ENCODE measurements at places on chromosomes 2 and 18.

DNA sequence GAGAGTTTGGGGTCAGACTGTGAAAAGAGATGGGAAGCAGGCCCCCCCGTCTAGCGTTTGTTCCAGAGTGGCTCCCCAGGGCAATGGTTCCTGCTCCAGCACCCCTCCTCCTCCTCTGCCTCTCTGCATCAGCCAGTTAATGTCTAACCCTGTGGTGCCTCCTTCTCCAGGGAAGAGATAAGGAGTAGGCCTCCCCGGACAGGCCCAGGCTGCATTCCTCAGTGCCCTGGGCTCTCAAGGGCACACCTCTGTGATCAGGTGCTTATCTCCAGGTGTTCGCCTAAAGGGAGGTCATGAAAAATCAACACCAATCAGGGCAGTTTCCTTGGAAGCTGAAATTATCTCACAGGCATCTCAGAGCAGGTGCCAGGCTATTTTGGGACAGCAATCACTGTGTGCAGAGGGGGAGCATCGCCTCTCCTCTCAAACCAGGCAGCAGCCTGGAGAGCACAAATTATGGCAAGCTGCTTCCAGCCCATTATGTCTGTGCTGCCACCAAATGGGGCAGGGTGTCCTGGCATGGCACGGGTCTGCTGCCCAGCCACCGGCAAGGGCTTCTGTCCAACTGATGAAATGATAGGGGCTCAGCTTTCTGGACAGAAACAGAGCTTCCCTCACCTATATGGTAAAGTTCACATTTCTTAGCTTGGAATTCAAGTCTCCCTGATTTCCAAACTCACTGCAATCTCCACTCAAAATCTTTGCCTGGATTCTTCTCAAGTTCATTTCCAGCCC is 255.8 kb upstream of the SLC14A2 start:
- no peaks in the 10 kb centered on the region for H3K4me1 ChIP-seq
- H3K27ac ChIP-seq, result no peak overlapping the region
- H3K36me3 ChIP-seq, result no peaks in the 10 kb centered on the region
- H3K27me3 ChIP-seq, result peaks cover 37% of the 10 kb centered on the region

- no peak overlapping the region for H3K4me3 ChIP-seq
- no peaks in the 10 kb centered on the region for H3K36me3 ChIP-seq
- H3K27me3 ChIP-seq, result no peaks in the 10 kb centered on the region
Measured at GRCh38 chr2:51484605-51485004, 452.7 kb upstream of the NRXN1 start.

DNA sequence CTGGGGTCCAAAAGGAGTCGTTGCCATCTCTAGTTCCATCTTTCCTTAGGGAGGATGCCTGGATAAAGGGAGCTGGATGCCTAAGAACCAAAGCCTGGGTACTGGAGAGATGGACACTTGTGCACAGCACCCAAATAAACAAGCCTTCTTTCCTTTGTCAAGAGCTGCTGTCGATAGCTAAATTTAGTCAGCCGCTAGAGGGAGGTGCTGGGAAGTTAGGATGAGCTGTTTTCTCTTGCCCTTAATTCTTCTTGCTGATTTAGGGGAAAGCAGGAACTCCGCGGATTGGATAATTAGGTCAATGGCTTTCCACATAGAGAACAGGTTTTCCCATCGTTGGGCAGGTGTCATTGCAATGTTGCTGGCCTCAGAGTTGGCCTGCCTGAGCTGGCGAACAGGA is 30.9 kb upstream of the SERPINB12 start:
- H3K36me3 ChIP-seq, result no peaks in the 10 kb centered on the region
- H3K4me3 ChIP-seq, result no peak overlapping the region
- no peak for DNase-seq
- no peak overlapping the region for H3K27ac ChIP-seq
- peaks cover 71% of the 10 kb centered on the region for H3K27me3 ChIP-seq
- H3K4me1 ChIP-seq, result peaks cover 4% of the 10 kb centered on the region

DNA sequence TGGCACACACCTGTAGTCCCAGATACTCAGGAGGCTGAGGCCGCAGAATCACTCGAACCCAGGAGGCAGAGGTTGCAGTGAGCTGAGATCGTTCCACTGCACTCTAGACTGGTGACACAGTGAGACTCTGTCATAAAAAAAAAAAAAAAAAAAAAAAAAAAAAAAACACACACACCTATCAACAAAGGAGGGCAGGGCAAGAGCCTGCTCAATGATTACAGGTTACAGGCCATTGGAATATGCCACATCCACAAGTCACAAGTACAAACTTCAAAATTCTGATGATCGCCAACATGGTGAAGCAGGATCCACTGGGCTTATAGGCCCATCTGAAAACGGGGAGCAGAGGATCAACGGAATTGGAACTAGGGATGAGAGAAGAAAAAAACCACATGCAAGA is 6.3 kb downstream of the MYO5B start:
- H3K27ac ChIP-seq, result no peak overlapping the region
- no peak for DNase-seq
- H3K36me3 ChIP-seq, result peaks cover 2% of the 10 kb centered on the region
- H3K4me1 ChIP-seq, result peaks cover 7% of the 10 kb centered on the region

DNA sequence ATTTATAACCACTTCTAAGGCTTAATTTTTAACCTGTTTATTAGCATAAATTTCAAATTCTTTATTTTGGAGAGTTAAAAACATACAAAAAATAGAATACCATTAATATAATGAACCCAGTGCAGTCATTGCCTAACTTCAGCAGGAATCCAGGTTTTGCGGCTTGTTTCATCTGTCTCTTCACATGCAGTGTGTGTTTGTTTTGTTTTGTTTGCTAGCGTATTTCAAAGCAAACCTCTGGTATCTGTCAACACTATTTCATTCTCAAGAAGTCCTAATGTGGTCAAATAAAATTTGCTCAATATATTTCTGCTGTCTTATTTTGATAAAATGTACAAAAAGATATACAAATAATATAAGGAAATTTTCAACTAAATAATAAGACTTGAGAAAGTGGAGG is 328.5 kb downstream of the AGPS start:
- no peak overlapping the region for H3K27ac ChIP-seq
- H3K27me3 ChIP-seq, result peaks cover 22% of the 10 kb centered on the region
- peaks cover 3% of the 10 kb centered on the region for H3K4me1 ChIP-seq
- no peaks in the 10 kb centered on the region for H3K36me3 ChIP-seq
- DNase-seq, result no peak
- no peak overlapping the region for H3K4me3 ChIP-seq

- H3K36me3 ChIP-seq, result no peaks in the 10 kb centered on the region
- H3K4me3 ChIP-seq, result no peak overlapping the region
- H3K4me1 ChIP-seq, result no peaks in the 10 kb centered on the region
- H3K27ac ChIP-seq, result no peak overlapping the region
- H3K27me3 ChIP-seq, result no peaks in the 10 kb centered on the region
Measured at GRCh38 chr2:14433946-14434495, 198.5 kb upstream of the LRATD1 start.

DNA sequence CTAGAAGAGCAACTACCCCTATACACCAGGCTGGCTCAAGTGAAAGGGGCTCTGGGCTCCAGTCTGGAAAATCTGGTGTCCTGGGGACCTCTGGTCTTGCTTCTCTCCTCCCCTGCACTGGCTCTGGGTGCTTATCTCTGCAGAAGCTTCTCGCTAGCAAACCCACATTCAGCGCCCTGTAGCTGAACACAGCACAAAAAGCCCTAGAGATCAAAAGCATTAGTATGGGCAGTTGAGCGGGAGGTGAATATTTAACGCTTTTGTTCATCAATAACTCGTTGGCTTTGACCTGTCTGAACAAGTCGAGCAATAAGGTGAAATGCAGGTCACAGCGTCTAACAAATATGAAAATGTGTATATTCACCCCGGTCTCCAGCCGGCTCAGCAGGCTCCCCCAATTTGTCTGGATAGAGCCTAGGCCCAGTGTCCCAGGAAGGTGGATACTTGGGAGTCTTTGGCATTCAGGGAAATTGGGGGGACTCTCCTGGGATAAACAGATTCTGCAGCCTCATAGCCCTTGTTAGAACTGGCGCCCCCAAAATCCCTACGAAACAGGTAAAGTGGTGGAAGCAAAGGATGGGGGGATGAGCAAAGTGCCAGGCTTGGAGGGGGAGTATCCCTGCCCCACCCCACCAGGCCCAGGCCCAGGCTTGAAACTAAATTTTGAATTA is 2.5 kb upstream of the HOXD4 start:
- H3K4me1 ChIP-seq, result peaks cover 5% of the 10 kb centered on the region
- no peak for DNase-seq
- H3K27me3 ChIP-seq, result peaks cover 94% of the 10 kb centered on the region
- H3K36me3 ChIP-seq, result peaks cover 3% of the 10 kb centered on the region

- no peaks in the 10 kb centered on the region for H3K36me3 ChIP-seq
- H3K4me1 ChIP-seq, result peaks cover 16% of the 10 kb centered on the region
- peaks cover 9% of the 10 kb centered on the region for H3K27me3 ChIP-seq
- no peak overlapping the region for H3K4me3 ChIP-seq
- DNase-seq, result no peak
- H3K27ac ChIP-seq, result peak overlapping the region; percentile 74
Measured at GRCh38 chr2:105674859-105675541, 69.7 kb upstream of the NCK2 start.

- H3K4me3 ChIP-seq, result peak overlapping the region; percentile 98
- H3K4me1 ChIP-seq, result peaks cover 4% of the 10 kb centered on the region
- H3K27me3 ChIP-seq, result peaks cover 1% of the 10 kb centered on the region
- no peak for DNase-seq
- no peaks in the 10 kb centered on the region for H3K36me3 ChIP-seq
- peak overlapping the region; percentile 34 for H3K27ac ChIP-seq
Measured at GRCh38 chr2:199851501-199851810, 464 bp upstream of the FTCDNL1 start.

DNA sequence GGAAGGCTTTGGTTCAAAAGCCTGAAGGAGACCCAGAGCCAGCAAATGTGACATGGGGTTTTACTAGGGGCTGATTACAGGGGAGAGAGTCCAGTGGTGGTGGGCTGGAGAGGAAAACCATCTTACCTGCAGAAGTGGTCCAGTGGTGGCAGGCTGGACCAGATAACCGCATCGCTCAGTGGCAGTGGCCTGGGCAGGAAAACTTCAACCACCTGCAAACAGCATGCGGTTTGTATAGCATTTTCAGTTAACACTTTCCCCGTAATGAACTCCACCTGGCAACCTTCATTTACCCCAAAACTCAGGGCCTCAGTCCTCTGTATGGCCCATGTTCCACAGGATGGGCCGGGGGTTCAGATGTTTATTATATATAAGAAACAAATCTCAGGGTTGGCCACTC is 114.4 kb downstream of the LRRTM1 start:
- no peaks in the 10 kb centered on the region for H3K36me3 ChIP-seq
- no peak overlapping the region for H3K27ac ChIP-seq
- no peaks in the 10 kb centered on the region for H3K4me1 ChIP-seq
- H3K27me3 ChIP-seq, result no peaks in the 10 kb centered on the region
- DNase-seq, result no peak

- no peaks in the 10 kb centered on the region for H3K4me1 ChIP-seq
- no peak for DNase-seq
- no peaks in the 10 kb centered on the region for H3K36me3 ChIP-seq
- H3K27ac ChIP-seq, result no peak overlapping the region
Measured at GRCh38 chr18:55576001-55576400, 12.0 kb downstream of the TCF4 start.

DNA sequence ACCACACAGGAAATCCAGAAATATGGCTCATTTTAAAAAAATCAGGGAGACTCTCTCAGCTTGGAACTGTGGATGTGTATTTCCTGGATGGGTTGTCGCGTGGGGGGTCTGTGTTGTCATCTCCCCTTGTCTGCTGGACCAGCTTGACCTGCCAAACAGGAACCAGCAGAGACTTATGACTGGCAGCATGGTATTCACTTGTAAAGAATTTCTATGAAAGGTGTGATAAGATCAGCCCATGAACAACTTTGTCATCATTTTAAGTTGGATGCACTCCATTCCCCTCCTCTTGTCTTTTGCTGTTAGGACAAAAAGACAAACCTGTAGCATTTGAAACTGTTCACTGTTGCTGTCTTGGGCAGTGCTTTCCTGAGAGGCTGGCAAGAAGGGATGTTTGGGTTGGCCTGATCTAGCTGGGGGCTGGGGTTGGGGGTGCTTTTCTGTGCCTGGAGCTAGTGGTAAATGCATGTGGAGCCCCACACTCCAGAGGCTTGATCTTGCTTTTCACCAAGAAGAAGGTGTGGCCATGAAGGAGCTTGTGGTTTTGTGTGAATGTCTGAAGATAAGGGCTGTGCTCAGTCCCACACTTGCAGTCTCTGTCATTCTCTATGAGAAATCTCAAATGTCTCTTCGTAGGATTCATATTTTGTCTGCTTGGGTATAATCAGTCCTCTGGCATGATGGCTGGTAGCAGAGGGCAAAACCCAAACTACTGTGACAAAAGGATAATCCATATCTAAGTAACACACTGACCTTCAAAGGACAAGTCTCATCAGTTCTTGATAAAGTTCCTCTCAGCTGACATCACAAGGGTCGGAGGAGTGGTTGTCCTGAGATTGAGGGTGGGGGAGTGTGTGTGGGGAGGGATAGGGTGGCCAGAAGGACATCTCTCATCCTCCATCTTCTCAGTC is 39.0 kb downstream of the RALB start:
- peaks cover 10% of the 10 kb centered on the region for H3K36me3 ChIP-seq
- H3K27ac ChIP-seq, result peak overlapping the region; percentile 47
- peaks cover 26% of the 10 kb centered on the region for H3K4me1 ChIP-seq
- DNase-seq, result no peak

- H3K4me1 ChIP-seq, result no peaks in the 10 kb centered on the region
- peaks cover 6% of the 10 kb centered on the region for H3K27me3 ChIP-seq
- DNase-seq, result no peak
- no peaks in the 10 kb centered on the region for H3K36me3 ChIP-seq
Measured at GRCh38 chr18:76275727-76276313, 219.2 kb downstream of the ZNF516 start.

- no peaks in the 10 kb centered on the region for H3K4me1 ChIP-seq
- no peak for DNase-seq
- no peaks in the 10 kb centered on the region for H3K27me3 ChIP-seq
- no peak overlapping the region for H3K4me3 ChIP-seq
- H3K27ac ChIP-seq, result no peak overlapping the region
- H3K36me3 ChIP-seq, result no peaks in the 10 kb centered on the region
Measured at GRCh38 chr2:124666976-124667375, 641.9 kb downstream of the CNTNAP5 start.

DNA sequence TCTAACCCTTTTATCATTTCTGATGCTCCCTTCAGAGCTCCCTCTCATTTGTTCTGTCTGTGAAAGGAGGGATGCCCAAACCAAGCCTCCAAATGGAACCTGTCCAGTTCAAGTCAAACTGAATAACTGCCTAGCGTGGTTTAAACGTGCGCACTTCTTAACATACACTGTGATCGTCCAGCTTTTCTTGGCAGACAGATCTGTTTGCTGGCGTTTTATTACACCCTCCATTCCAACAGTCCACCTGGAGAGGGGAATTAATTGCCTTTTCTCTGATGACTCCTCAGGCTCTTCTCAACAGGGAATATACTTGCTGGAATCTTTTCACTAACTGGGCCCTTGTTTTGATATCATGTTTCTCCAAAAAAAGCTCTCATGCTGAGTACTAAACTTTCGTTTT is 379.2 kb upstream of the POU3F3 start:
- no peaks in the 10 kb centered on the region for H3K36me3 ChIP-seq
- H3K4me3 ChIP-seq, result no peak overlapping the region
- H3K27me3 ChIP-seq, result no peaks in the 10 kb centered on the region
- no peak for DNase-seq
- H3K27ac ChIP-seq, result no peak overlapping the region
- H3K4me1 ChIP-seq, result no peaks in the 10 kb centered on the region

GRCh38 chr2:242030858-242031257 is 161.3 kb downstream of the RTP5 start:
- no peak for DNase-seq
- H3K27me3 ChIP-seq, result peaks cover 36% of the 10 kb centered on the region
- H3K36me3 ChIP-seq, result peaks cover 2% of the 10 kb centered on the region
- peak overlapping the region; percentile 80 for H3K27ac ChIP-seq

- H3K36me3 ChIP-seq, result no peaks in the 10 kb centered on the region
- H3K27ac ChIP-seq, result no peak overlapping the region
- H3K4me3 ChIP-seq, result no peak overlapping the region
- no peaks in the 10 kb centered on the region for H3K4me1 ChIP-seq
Measured at GRCh38 chr2:150591496-150592285, 104.2 kb upstream of the RND3 start.

GRCh38 chr2:158297606-158298005 is 158.9 kb downstream of the CCDC148 start:
- H3K27me3 ChIP-seq, result peaks cover 6% of the 10 kb centered on the region
- H3K36me3 ChIP-seq, result no peaks in the 10 kb centered on the region
- no peak for DNase-seq
- H3K4me1 ChIP-seq, result no peaks in the 10 kb centered on the region
- no peak overlapping the region for H3K27ac ChIP-seq

All from T-helper 17 cell (primary cell).